ENCODE measurements at places on chromosomes 5 and 9.
A peak's percentile ranks its signal among the peaks of the same experiment; 100 is the strongest.

- DNase-seq: no peak
Measured at GRCh38 chr5:176545737-176546509, 3.2 kb upstream of the CDHR2 start.

DNA sequence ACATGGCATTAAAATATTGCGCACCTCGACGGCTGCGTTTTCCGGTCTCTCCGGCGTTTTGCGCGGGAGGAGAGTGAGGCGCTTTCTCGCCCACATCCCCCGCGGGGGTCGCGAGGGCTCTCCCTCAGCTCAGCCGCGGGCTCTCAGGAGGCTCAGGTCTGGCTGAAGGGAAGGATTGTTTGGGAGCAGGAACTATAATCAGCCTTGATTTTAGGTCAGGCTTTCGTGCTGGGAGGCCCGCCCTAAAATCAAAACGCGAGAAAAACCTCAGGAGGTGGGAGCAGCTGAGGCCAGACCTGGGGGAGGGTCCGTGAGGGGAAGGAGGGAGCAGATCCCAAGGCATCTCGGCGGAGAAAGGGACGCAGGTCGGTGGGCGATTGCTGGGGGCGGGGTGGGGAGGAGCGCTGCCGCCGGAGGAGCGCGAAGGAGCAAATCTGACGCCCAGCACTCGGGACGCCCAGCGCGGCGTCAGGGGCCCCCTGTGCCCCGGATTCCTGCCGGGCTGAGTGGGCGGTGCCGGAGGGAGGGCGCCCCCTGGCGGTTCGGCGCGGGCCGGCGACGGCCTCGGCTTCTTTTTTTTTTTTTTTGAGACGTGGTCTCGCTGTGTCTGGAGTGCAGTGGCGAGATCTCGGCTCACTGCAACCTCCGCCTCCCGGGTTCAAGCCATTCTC lies 18.7 kb upstream of the RNF130 start:
- DNase-seq: peak; percentile 42

- DNase-seq: no peak
Measured at GRCh38 chr5:35160486-35161116, 69.7 kb downstream of the PRLR start.

- DNase-seq: no peak
Measured at GRCh38 chr5:39194466-39195136, 24.8 kb downstream of the FYB1 start.

DNA sequence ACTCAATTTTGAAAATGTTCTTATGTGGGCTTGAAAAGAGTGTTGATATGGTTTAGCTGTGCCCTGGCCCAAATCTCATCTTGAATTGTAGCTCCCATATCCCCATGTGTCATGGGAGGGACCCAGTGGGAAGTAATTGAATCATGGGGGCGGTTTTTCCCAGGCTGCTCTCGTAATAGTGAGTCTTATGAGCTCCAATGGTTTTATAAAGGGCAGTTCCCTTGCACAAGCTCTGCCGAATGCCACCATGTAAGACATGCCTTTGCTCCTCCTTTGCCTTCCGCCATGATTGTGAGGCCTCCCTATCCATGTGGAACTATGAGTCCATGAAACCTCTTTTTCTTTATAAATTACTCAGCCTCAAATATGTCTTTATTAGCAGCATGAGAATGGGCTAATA lies 71.0 kb downstream of the USP20 start:
- no peak for DNase-seq

- no peak for DNase-seq
Measured at GRCh38 chr5:73552642-73553041, 12.8 kb downstream of the ANKRA2 start.

- no peak for DNase-seq
Measured at GRCh38 chr9:2630158-2630557, 8.6 kb downstream of the VLDLR start.

All from HL-60 (cell line).